ENCODE measurements at places on chromosomes 7 and 10. TPM values are rescaled to one million over a fixed set of nuclear protein-coding genes. Genes with fewer than 3 reads are reported as not detected.

ABCB4 gene
- total RNA-seq, result 0.02 TPM

HOXA10 gene
- 8.3 TPM for total RNA-seq

HOXA11 gene
- total RNA-seq, result 0.56 TPM

CLDN12 gene
- 37.5 TPM for total RNA-seq

RNF148 gene
- total RNA-seq, result not detected

All from A549 treated with dexamethasone at 1 μM for 4 hours (cell line).